ENCODE measurements at places on chromosomes 13 and 19.

DNA sequence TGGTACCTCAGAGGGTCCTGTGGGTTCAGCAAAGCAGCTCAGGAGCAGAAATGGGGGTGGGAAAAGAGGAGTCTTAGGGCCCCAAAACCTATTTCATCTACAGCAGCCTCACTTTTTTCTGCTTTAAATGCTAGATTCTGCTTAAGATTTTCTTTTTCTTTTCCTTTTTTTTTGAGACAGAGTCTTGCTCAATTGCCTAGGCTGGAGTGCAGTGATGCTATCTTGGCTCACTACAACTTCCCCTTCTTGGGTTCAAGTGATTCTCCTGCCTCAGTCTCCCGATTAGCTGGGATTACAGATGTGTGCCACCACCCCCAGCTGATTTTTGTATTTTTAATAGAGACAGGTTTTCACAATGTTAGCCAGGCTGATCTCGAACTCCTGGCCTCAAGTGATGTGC, 30.7 kb upstream of the WDFY2 start:
- no peak for DNase-seq

DNA sequence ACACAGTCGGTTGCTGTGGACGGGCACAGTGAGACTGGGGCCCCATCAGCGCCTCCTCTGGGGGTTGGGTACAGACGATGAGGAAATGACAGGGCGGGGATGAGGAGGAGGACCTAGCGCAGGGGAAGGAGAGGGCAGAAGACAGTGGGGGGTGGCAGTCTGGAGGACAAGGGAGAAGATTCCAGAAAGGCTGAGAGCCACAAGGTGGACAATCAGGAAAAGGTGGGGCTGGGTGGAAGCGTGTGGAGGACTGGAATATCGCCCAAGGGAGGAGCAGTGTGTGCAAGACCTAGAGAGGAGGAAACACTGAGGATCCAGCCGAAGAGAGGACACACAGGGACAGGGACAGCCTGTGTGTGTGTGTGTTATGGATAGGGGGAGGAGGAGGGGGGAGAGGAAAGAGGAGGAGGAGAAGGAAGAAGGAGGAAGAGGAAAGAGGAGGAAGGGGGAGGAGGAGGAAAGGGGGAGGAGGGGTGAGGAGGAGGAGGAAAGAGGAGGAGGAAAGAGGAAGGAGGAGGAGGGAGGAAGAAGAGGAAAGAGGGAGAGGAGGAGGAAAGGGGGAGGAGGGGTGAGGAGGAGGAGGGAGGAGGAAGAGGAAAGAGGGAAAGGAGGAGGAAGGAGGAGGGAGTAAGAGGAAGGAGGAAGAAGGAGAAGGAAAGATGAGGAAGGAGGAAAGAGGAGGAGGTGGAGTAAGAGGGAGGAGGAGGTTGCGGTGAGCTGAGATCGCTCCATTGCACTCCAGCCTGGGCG, 15.8 kb upstream of the GARIN5A start:
- DNase-seq: no peak

- DNase-seq: no peak
Measured at GRCh38 chr13:73684286-73684685, 449.9 kb downstream of the KLF12 start.

DNA sequence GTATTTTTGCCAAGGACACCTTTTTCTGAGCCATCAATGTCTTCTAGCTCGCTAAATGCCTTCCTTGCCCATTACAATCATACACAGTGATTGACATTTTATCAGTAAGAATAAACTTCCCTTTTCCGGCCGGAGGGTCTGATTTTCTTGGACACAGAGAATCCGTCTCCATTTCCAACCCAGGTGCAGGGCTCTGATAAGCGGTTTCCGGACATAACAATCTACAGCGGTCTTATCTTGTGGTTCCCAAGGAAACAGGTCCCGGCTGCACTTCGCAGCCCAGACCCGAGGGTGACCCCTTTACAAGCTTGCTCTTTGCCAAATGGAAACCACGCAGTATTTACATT, 5.1 kb upstream of the ZNF77 start:
- DNase-seq: no peak

DNA sequence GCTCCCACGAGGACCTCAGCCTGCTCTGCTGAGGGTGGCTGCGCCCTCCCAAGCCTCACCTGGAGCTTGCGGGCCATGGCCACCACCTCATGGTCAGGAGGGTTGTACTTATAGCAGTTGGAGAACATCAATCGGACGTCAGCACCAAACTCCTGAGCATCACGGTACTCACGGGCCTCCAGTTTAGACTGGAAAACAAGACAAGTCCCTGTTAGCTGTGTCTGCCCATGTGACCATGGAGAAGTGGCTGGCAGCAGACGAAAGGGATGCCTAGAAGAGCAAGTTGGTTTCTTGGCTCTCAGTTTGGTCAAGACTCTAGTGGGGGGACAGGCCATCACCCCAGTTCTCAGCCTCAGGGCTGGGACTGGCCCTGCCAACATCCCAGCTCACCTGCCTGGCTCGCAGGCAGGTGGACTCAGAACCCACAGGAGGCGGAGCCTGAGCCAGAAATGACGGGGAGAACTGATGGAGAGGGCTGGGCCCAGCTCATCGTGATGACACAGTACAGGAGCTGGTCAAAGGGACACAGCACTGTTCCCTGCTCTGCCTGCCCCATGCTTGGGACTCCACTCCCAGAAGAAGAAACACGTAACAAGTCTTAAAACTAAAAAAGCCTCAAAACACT, 31.2 kb upstream of the EPHX3 start:
- DNase-seq: no peak

DNA sequence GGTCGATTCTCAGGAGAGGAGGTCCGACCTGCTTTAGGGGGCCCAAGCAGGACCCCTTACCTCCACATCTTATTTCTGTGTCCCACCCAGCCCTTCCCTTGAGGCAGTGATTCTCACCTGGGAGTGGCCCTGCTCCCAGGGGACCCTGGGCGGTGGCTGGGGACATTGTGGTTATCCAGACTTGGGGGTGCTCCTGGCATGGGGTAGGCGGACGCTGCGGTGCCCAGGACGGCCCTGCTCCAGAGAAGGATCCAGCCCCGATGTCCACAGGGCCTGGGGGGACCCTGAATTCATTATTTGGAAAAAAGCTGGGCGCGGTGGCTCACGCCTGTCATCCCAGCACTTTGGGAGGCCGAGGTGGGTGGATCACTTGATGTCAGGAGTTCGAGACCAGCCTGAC, 84.4 kb downstream of the GADD45B start:
- no peak for DNase-seq

DNA sequence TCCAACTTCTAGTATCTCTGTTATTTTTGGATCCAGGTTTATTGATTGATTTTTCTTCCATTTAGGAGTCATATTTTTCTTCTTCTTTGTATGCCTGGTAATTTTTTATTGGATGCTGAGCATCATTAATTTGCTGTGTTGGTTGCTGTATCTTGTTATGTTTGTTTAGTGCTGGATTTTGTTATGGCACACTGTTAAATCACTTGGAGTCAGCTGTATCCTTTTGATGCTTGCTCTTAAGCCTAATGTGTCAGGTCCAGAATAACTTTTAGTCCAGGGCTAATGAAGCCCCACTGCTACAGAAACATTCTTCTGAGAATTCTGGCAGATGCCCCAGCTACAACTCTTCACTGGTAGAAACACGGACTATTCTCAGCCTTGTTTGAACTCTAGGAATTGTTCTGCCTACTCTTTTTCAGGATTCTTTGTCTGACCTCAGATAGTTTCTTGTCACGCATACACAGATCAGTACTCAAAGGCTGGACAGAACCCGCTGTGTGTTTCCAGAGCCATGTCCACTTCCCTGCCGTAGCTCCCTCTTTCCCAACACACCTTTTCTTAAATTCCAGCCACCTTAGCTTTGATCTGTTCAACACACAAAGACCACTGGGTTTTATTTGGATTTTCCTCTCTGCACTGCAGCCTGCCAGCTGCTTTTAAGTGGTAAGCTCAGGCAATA, 137.1 kb upstream of the WASF3 start:
- no peak for DNase-seq

DNA sequence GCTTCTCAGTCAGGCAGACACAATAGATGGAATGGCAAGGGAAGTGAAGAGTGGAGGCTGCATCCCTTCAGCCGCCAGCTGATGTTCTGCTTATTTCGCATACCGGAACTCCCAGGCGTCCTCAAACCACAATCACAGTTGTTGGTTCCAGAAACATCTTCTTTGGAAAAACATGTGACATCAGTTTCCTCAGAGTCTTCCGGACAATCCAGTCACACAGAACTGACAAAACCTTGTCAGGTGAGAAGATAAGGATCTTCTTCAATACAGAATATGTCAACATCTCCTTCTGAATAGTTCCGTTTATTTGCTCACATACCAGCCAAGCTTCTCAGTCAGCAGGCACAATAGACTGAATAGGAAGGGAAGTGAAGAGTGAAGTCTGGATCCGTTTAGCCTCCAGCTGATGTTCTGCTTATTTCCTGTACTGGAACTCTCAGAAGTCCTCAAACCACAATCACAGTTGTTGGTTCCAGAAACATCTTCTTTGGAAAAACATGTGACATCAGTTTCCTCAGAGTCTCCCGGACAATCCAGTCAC, 45.1 kb upstream of the CEACAM21 start:
- no peak for DNase-seq

GRCh38 chr19:46173886-46174480, 25.9 kb downstream of the IGFL2 start:
- no peak for DNase-seq

DNA sequence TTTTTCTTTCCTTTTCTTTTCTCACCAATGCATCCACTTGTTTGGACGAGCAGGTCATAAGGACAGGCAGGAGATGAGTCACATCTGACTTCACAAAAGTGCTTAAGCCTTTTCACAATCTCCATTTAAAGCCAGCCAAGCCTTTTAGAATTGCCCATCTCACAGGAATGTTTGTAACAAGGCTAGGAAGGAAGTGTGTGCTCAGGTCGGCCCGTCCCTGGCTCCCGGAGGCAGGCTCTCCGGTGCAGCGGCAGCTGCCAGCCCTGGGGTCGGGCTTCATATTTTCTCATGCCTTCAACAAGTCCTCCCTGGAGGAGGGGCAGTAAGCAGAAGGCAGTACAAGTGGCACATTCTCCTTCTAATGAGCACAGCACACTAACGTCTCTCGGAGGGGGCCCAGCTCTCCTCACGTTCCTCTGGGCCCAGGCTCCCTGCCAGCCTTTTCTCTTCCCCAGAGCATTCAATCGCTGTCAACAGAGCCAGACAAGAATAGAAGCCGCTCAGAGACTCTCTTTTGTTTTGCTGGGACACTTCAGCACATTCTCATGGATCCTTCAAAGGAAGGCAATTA, 180.5 kb downstream of the COL4A1 start:
- peak; percentile 5 for DNase-seq

GRCh38 chr19:55206664-55207500, 2.4 kb downstream of the PTPRH start:
- DNase-seq: peak; percentile 22

GRCh38 chr13:32474999-32475792, 47.3 kb upstream of the N4BP2L1 start:
- DNase-seq: no peak

GRCh38 chr13:30301827-30302226, 5.5 kb downstream of the KATNAL1 start:
- no peak for DNase-seq

DNA sequence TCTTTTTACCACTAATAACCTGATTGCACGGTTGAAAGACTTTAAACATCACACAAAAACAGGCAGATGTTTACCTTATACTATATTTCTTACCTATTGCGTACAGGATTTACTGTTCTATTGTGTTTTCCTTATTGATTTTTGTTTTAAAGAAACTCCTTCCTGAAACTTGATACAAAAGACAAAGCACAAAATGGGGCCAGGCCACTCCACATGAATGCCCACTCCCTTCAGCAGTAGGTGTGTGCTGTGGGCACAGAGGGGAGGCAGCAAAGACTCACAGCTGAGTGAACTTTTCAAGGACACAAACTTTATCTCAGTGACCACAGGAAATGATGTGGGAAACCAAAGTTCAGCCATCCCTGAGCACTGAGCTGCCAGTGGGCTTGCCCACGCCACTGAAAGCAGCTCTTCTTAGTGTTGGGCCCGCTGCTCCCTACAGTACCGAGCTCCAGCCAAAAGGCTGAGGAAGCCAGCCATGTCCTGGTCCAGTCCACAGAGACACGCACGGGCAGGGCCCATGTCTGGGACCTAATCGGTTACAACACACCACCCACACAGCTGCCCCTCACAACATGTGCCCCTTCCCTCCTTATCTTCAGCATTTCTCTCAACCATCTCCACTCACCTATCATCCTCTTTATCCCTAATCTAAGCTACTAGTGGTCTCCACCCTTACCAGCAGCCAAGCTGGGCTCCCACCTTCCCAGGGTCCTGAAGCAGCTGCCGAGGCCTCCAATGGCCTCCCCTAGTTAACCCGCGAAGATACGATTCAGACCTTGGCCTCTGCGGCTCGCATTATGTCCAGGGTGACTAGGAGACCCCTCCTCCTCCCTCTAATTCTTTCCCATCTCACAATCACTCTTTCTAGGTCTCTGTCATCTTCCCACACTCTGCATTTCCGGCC, 39.5 kb downstream of the ATP7B start:
- no peak for DNase-seq

GRCh38 chr13:114136576-114136975, 4.2 kb upstream of the RASA3 start:
- no peak for DNase-seq

DNA sequence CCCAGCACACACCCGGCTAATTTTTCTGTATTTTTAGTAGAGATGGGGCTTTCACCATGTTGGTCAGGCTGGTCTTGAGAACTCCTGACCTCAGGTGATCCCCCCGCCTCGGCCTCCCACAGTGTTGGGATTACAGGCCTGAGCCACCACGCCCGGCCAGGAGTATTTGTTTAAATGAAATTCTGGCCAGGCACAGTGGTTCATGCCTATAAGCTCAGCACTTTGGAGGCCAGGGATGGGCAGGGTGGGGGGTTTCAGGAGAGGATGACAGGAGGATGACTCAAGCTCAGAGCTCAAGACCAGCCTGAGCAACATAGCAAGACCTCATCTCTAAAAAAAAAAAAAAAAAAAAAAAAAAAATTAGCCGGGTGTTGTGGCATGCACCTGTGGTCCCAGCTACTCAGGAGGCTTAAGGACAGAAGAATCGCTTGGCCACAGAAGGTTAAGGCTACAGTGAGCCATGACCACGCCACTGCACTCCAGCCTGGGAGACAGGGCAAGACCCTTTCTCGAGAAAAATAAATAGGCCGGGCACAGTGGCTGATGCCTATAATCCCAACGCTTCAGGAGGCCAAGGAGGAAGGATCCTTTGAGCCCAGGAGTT, 8.2 kb upstream of the DHDH start:
- DNase-seq: no peak

- DNase-seq: no peak
Measured at GRCh38 chr19:56217039-56217949, 15.2 kb downstream of the ZSCAN5C start.

DNA sequence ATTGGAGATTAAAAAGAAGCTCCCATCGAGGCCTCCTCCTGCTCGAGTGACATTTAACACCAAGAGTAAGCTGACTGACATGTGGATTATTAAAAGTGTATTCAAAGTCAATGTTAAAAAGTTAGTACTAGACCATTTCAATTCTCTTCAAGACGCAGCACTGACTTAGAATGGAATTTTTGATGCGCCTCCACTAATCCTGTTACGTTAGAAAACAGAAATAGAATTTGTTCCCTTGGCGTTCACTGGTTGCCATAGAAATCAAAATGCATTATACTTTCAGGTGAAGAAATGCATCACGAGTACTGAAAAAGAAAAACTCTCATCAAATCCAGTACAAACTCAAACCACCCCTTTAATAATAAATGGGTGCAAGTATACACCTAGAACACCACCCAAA, 42.2 kb downstream of the BRD4 start:
- no peak for DNase-seq
